ENCODE measurements at places on chromosomes 7 and 10.

- no peak for DNase-seq
Measured at GRCh38 chr7:73820013-73820412, 10.8 kb upstream of the CLDN4 start.

DNA sequence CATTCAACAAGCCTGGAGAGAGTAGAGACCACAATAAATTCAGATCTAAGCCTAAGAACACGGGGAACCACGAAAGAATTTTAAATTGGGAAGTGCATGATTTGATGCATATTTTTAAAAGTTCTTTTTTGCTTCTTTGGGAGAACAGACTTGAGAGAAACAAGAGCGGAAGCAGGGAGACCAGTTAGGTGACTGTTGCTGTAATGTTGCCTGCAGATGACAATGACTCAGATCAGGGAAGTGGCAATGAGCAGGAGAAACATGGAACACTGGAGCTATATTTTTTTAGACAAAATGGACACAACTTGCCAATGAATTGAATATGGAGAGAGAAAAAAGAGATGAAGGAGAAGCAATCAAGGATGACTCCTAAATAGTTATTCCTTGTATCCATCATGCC lies 125.1 kb downstream of the RAPGEF5 start:
- DNase-seq = no peak

DNA sequence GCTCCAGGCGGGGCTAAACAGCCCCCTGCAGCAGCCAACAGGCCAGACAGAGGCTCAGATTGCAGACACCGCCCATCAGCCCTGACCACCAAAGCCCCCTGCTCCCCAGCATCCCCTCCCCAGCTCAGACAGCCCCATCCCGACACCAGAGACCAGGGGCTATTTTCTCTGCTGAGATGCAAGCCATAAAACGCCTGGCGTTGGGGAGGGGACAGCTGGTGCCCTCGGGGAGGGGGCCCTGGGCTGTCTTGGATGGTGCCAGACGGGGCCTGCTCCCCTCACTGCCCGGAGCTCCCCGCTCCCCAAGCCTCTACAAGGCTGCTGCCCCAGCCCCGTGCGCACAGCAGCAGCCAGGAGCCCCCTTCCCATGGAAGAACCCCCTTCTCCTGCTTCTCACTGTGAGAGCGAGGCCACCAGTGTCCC lies 31.8 kb downstream of the GET4 start:
- DNase-seq = no peak

DNA sequence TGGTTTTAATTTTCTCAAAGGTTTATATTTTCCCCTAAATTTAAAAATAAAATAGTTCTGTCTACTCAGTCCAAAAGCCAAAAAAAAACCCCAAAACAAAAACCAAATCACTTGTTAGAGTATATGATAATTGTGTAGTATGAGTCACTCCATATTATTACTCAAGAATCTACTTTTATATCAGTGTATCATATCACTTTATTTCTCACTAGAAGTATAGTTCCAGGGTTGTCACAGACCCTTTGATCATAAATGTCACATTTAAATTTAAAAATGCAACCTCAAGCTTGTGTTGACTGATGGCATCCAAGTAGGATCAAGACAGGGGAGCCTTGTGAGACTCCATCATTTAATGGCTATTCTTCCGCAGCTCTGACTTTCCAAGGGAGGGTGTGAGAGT lies 61.0 kb downstream of the PAPSS2 start:
- DNase-seq = no peak

DNA sequence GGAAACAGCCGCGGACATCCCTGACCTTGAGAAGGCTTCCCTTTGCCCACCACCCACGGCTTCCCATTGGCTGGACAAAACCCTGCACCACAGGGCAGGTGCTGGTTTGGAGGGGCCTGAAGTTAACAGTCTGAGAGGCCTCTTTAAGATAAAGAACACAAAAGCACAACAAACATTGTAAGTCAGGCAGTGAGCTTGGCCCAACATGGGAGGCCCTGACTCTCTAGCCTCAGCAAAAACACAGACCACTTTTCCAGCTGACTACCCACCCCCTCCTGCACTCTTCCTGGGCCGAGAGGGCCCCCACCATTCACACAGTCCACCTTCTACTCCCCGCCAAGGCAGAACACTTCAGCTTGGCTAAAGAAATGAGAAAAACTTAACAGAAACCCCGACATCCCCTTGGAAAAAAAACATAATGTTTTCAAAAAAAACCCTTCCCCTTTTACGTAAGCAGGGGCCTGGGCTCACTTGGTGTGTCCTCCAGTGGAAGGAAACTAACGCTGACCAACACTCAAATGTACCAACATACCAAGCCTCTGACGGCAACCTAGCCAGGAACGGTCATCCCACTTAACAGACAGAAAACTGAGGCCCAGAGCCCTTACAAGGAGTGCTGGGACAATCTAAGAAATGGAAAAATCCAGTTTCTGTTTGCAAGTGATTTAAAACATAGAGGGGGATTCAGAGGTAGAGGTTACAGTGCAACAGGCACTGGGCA lies 80.9 kb downstream of the COBL start:
- DNase-seq = no peak

- peak; percentile 15 for DNase-seq
Measured at GRCh38 chr10:88386821-88387773, 196.0 kb downstream of the RNLS start.

- no peak for DNase-seq
Measured at GRCh38 chr7:132255115-132255797, 321.0 kb downstream of the PLXNA4 start.

GRCh38 chr7:110718503-110719205 lies 372.3 kb upstream of the LRRN3 start:
- no peak for DNase-seq

- DNase-seq = peak; percentile 12
Measured at GRCh38 chr7:8295638-8296361, 33.8 kb upstream of the ICA1 start.

DNA sequence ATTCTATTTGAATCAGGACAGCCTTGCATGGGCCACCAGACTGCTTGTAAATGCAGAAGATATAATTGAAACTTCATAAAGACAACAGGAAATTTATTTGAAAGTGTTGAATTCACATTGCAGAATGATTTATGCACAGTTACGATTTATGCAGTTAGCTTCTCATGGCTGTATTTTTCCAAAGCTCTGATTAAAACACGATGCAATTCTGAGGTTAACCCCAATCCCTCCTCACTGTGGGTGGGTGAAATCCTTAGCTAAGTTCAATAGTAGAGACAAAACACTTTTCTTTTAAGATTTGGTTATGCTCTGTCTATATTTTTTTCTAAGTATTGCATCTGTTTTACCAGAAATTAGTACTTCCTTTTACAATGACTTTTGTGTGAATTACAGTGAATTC lies 728.8 kb upstream of the IGFBP3 start:
- no peak for DNase-seq

- DNase-seq = no peak
Measured at GRCh38 chr7:155685791-155686160, 41.3 kb downstream of the RBM33 start.

GRCh38 chr7:44222074-44222473 lies 21.3 kb downstream of the YKT6 start:
- DNase-seq = no peak

DNA sequence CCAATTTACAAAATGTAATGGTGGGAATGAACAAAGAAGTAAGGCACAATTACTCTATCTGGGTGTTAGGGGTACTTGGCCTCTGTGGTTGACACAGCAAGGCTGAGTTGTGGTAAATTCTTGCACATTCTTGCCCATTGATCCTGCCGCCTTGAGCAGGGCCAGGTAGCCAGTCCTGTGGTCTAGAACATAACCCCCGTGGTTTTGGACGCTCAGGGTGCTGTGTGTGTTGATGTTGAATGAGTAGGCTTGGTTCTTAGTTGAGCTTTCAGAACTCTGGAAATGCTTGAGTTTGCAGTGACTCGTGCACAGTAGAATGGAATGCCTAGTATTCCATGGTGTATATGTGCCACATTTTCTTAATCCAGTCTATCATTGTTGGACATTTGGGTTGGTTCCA lies 42.3 kb upstream of the CDHR3 start:
- DNase-seq = no peak

DNA sequence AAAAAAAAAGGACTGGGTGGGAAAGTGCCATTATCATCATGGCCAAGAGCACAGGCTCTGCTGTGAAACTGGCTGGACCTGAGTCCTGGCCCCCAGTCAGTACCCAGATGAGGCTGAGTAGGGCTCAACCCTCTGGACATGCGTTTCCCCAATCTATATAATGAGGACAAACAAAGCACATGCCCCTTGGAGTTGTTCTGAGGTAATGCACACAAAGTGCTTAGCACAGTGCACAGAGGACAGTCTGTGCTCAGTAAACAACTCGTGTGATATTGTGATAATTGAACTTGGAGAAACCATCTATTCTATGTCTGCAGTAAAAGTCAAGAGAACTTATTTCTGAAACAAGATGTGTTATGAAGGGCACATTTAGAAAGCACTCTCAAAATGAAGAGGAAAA lies 138.8 kb downstream of the KCNMA1 start:
- DNase-seq = no peak

- DNase-seq = no peak
Measured at GRCh38 chr7:37083311-37084096, 359.2 kb upstream of the AOAH start.

DNA sequence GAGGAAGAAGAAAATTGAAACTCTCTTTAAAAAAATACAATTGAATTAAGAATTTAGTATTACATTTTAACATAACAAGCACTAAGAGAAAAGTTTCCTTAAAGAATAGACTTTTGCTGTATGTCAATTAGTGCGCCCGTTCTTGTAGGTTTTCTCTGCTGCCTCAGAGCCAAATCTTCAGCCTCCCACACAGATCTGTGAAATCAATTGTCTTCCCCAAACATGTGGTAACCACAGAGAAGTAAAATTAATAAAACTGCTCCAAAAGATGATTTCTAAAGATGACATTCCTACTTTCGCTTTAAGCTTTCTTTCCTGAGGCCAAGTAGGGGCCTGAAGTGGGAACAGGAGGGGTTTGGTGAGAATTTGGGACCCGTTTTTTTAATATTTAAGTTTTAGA lies 113.2 kb upstream of the ADO start:
- no peak for DNase-seq

GRCh38 chr10:6036861-6037321 lies 25.3 kb downstream of the IL2RA start:
- DNase-seq = no peak

GRCh38 chr10:129842031-129842430 lies 122.0 kb downstream of the EBF3 start:
- no peak for DNase-seq

- no peak for DNase-seq
Measured at GRCh38 chr10:103923502-103923901, 5.5 kb upstream of the STN1 start.

- DNase-seq = peak; percentile 84
Measured at GRCh38 chr10:101843032-101844021, at the start of gene KCNIP2. TSS of gene KCNIP2 (minus strand) at chr10:101843800. CDS start at chr10:101843568, 232 bp downstream.

DNA sequence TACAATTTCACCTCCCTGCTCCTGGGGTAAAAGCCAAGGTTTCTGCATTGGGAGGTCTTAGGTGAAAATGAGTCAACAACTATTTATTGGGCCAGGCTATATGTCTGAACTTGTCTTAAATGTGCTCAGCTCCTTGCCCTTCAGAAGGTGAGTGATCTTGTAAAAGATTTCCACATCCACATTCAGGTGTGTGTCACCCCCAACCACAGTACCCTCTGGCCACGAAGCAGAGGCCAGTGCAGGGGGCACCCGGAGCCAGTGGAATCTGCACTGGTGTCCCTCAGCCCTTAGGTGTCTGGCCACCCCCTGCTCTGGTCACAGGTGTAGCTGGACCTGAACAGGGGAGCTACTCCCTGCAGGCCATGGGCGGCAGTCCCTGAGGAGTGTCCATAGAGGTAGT lies 198.5 kb downstream of the PAXIP1 start:
- no peak for DNase-seq

- DNase-seq = no peak
Measured at GRCh38 chr7:92534572-92534971, 6.0 kb downstream of the RBM48 start.

DNA sequence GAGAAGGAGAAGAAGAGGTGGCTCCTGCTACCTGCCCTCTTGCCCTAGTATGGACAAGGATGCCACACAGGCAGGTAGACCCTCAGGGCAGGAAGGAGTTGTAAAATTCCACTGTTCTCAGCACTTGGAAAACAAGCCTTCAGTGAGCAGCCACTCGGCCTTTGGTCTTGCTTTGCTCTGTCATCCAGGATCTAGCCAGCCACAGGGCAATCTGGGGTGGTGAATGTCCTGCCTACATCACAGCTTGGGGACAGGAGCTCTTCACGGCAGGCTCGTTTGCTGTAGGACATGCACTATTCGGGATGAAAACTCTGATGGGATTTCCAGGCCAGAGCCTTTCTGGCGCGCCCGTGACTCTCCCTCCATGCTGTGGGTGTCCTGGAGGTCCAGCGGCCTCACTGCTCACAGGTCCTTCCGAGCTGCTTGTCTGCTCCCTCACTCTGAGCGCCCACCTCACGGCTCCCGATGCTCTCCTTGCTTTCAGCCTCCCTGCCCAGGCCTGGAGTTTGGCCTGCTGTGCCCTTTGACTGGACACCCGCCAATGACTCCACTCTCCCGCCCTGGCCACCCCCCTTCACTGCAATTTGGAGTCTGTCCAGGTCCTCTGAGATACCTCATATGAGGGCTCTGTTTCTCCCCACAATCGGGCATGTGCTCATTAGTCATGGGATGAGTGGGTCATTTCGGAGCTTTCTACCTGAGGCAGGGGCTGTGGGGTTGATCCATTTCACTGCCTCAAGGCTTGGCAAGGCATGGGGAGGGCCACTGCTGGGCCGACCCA lies 227.2 kb upstream of the GRB10 start:
- DNase-seq = no peak

DNA sequence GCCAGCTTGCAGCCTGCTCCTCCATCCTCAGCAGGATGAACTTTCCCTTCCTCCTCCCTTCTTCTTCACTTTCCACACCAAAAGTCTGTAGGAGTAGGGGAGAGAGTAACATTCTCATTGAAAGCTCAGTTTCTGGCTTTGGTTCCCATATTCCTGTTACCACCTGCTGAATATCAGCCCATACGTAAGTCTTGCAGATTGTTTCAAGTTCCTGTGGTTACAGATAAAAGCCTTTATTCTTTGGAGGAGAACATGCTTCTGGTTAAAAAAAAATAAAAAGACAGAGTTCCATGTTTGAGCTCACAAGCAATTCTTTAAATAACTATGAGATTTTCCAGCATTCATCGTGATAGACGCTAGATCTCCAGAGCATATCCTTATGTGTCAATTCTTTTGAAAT lies 637.3 kb downstream of the SUGCT start:
- no peak for DNase-seq

DNA sequence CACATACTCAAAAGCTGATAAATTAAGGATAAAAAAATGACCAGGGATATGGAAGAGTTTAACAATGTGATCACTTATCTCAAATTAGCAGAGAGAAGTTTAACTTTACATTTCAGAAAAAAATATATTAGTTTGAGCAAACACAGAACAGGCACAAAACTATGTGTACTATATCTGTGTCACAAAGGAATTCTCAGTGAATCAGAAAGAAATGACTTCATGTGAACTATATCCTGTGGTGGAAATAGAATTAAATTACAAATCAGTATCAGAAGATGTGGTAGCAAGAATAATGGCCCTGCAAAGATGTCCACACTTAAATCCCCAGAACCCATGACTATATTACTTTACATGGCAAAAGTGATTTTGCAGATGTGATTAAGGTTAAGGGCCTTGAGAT lies 70.3 kb downstream of the SEC23IP start:
- no peak for DNase-seq
